Activated naive CD4-positive, alpha-beta T cell treated with anti-CD3 and anti-CD28 coated beads for 36 hours (primary cell): ENCODE measurements at places on chromosomes 5 and 9. TPM values are rescaled to one million over a fixed set of nuclear protein-coding genes. Genes with fewer than 3 reads are reported as not detected.

- DNase-seq, result no peak
- H3K4me1 ChIP-seq, result no peaks in the 10 kb centered on the region
- H3K27me3 ChIP-seq, result no peaks in the 10 kb centered on the region
- H3K4me3 ChIP-seq, result no peak overlapping the region
- H3K36me3 ChIP-seq, result no peaks in the 10 kb centered on the region
Measured at GRCh38 chr5:105735704-105736103, 1935.0 kb downstream of the EFNA5 start.

- no peaks in the 10 kb centered on the region for H3K4me1 ChIP-seq
- no peak for DNase-seq
- no peaks in the 10 kb centered on the region for H3K36me3 ChIP-seq
- H3K27ac ChIP-seq, result no peak overlapping the region
Measured at GRCh38 chr9:106481013-106481609, 381.9 kb upstream of the ZNF462 start.

GRCh38 chr5:103973669-103974068 lies 411.1 kb upstream of the NUDT12 start:
- no peaks in the 10 kb centered on the region for H3K36me3 ChIP-seq
- no peaks in the 10 kb centered on the region for H3K4me1 ChIP-seq
- H3K27ac ChIP-seq, result no peak overlapping the region
- no peak for DNase-seq

GRCh38 chr9:11928871-11929321 lies 764.3 kb upstream of the TYRP1 start:
- DNase-seq, result no peak
- H3K27me3 ChIP-seq, result no peaks in the 10 kb centered on the region
- no peak overlapping the region for H3K27ac ChIP-seq
- no peaks in the 10 kb centered on the region for H3K4me1 ChIP-seq

OGN gene
- not detected for total RNA-seq

IFNB1 gene
- 0.44 TPM for total RNA-seq

PPIC gene
- not detected for total RNA-seq

AJM1 gene
- total RNA-seq, result 1.7 TPM

FCN2 gene
- total RNA-seq, result not detected
